ENCODE measurements at places on chromosomes 7 and 10. TPM values are rescaled to one million over a fixed set of nuclear protein-coding genes. Genes with fewer than 3 reads are reported as not detected.

Gene LRGUK
- polyA plus RNA-seq = 3.9 TPM

Gene CCDC3
- 14.8 TPM for polyA plus RNA-seq

Gene HOXA9
- polyA plus RNA-seq = 95.8 TPM

Gene CHST15
- 38.5 TPM for polyA plus RNA-seq

Gene HMX2
- polyA plus RNA-seq = 1.3 TPM

Gene CLCN1
- polyA plus RNA-seq = 0.10 TPM

GRCh38 chr10:32241946-32242345 lies 105.0 kb downstream of the EPC1 start:
- no peak for DNase-seq

DNA sequence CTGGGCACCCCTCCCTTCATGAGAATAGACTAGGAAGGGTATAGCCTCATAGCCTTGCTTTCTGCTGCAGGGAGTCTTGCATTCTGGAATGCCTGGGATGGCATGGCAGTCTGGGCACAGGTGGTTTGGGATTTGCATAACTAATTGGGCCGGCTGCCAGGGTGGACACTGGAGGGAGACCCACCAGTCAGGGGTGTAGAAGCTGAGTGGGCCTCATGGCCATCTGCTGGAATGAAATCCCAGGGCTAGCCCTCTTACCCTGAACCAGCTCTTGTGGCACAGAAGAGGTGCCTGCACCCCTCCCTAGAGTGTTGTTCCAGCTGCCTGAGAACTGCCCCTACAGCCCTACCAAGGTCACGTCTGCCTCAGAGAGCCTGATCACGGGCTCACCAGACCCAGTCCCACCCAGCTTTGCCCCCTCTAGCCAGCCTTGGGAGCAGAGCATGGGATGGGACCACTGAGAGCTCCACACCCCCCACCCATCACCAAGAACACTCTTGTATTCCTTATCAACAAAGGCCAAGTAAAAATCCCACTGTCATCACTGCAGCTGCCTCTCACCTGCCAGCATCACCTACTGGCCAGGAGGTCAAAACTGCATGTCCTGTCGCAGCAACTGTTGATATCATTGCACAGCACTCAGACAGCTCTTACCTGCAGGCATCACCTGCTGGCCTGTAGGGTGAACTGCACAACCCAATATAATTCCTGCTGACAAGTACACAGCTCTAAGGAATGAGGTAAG lies 148.9 kb downstream of the ZEB1 start:
- no peak for DNase-seq

GRCh38 chr7:158271646-158272045 lies 316.0 kb downstream of the PTPRN2 start:
- no peak for DNase-seq

DNA sequence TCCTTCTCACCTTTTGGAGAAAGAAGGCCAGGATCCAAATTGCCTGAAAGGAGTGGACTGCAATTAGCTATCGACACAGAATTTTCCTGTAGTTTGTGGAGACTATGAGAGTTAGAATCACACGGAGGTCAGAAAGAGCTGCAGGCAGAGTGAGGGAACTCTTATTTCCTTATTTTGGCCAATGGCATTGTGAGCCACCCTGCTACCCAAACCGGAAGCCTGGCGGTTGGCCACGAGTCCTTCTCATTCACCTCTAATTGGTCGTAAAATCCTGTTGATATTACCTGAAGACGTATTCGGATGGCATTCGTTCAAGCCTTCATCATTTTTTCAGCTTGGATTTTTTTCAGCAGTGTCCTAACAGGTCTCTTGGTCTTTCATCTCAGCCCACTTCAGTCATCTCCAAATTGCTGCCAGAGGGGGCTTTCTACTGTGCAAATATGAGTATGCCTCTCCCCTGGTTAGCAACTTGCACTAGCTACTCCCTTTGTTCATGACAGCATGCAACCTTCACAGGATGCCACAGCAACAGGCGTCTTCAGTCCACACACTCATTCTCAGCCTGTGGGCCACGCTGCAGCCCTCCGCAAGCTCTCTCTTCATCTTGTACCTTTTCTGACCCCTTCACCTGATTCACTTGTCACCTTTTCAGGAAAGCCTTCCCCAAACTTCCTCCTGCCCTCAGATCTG lies 66.9 kb downstream of the GATA3 start:
- no peak for DNase-seq
